ENCODE measurements at places on chromosomes 12 and 14.

DNA sequence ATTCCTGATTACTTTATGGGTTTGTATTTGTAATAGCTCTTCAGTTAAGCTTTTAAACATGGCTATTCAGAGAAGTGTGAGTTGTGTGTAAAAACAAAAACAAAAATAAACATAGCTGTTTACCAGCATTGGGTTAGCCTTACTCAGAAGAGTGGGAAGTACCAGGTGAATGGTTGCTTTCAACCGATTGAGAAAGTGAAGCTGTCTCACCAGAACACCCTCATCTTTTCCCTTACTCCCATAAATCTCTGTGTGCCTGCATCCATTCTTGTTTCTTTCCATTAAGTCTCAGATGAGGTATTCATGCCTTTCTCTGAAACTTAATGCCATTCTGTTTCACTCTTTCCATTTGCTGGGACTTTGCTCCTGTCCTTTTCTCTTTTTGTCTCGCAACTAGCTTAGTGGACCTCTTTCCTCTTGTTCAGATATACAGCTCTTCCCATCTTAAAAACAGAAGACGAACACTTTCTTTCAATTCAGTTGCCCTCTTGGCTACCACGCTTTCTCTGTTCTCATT lies 10.7 kb downstream of the BORCS5 start:
- no peak for DNase-seq

DNA sequence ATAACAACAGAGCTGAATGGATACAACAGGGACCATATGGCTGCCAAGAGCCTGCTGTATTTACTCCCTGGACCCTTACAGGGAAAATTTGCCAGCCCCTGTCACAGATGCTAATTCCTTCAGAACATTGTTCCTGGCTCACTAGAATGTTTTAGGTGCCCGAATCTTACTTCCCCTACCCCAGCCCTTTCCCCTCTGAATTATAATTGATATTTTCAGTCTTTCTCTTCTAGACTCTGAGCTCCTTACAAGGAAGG lies 235.3 kb downstream of the KSR2 start:
- DNase-seq: no peak

DNA sequence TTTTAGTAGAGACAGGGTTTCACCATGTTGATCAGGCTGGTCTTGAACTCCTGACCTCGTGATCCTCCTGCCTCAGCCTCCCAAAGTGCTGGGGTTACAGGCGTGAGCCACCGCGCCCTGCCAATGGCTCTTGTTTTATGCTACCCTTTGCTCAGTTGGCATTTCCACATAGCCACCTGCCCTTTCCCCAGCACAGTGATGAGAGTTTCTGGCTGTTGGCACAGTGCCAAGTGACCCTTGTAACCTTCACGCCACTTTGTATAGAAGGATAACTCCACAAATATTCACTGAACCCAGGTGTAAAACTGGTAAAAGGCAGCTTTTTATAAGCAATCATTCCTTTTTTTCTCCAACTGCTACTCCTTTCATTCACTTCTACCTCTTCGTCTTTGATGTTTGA lies 18.5 kb upstream of the CCDC175 start:
- DNase-seq: no peak

DNA sequence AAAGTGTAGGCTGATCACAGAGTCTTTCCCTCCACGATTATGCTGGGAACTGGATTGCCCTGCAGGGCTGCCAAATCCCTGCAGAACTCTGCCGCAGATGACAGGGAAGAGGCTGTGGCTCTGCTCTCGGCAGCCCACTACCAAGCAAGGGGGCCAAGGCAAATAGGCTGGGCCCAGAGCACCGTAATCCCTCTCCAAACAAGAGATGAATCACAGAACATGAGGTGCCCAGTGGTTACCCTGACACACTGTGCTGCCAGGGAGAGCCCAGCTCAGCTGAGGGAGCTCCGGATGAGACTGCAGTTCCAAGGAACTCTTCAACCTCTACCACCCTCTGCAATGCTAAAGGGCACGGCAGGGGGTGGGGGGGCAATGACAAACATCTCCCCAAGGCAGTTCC lies 33.9 kb downstream of the STON2 start:
- DNase-seq: no peak

- DNase-seq: no peak
Observed at GRCh38 chr14:72788972-72789728, 104.8 kb downstream of the DPF3 start.

DNA sequence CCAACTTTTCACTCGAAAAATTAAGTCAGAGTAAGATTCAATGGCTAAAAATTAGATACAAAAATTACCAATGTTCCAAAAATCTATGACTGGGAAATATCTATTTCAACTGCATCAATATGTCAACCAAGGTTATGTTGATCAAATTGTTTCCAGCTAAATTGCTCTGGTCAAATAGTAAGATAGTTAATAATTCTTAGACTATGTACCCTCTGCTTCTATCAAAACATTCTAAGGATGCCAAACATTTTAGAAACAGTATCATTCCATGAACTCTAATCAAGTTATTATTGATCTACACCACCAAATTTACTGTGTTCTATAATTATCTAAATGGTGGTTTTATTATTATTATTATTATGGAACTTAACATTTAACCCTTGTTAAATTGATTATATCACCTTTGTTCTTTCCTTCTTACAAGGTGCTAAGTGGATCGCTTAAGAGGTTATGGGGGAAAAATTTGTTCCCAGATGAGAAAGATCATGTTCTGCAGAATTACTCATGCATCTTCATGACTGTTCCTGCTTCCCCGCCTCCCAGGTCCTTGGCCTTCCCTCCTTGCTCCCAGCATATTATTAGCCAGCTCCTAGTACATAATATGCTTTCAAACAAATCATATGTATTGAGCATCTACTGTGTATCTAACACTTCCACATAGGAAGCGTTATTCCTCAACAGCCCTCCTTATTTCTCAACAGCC lies 240.5 kb upstream of the KRR1 start:
- DNase-seq: no peak

DNA sequence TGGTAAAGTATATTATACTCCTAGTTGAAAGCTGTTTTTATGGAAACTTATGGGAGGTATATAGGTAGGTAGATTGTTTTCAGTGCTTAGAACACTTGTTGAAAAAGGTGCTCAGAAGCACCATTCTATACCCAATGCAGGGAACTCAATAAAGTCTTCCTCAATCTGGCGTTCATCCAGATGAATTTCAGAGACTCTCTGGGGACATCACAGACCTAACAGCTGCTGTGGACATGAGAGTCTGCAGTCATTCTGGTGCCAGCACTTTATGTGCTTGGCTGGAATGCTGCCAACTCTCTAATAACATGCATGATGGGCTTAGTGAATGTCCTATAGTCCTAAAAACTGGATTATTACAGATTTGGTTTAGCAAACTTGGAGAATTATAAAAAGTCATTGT lies 115.9 kb downstream of the NTN4 start:
- DNase-seq: no peak
